Activated CD8-positive, alpha-beta memory T cell treated with anti-CD3 and anti-CD28 coated beads, Interleukin-2, amount 50 U/mL, for 4 hours (primary cell): ENCODE measurements at places on chromosomes 6 and 20.

DNA sequence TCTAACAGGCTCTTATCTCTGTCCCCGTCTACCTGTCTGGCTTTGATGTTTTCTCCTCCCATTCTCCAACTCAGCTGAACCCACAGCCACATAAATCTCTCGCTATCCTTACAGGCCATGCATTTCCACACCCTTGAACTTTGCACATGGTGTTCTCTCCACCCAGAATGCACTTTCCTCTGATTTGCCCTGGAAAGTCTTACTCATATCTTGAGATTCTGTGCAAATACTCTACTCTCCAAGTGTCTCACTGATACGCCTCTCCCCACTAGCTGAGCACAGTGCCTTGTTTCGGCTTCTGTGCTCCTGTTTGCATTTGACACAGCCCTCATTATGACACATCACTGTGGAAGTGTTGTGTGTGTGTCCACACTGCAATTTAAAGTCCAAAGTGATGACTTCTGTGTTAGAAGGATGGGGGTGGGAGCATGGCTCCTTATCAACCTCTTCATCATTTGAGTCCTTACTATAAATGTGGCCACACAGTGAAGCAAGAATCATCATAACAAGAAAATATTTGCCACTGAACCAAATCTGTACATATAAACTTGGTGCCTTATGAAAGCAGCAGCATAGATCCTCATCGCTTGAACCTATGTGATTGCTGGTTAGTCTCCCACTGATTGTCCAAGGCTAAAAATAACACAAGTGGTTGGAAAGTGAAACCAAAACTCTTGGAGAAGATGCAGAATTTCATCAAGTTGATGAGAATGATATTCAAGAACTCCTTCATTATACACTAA lies 5.5 kb upstream of the PRELID3B start:
- DNase-seq, result no peak

DNA sequence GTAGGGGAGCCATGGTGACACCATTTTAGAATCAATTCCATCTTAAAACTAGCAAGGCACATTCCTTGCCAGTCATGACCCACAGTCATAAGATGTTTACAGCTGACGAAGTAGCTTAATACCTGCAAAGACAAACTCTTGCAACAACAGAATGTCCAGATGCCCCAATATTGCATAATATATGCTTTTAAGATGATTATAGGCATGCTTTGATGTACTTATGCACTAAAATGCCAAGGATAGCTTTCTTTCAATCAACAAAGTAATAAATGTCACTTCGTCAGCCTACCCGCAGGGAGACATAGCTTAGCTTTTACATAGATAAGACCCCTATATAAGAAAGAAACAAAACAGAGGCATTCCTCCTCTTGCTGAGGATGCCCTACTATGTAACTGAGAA lies 26.7 kb downstream of the ACSS1 start:
- no peak for DNase-seq

- DNase-seq, result no peak
Observed at GRCh38 chr20:14401479-14402138, 64.2 kb upstream of the FLRT3 start.

DNA sequence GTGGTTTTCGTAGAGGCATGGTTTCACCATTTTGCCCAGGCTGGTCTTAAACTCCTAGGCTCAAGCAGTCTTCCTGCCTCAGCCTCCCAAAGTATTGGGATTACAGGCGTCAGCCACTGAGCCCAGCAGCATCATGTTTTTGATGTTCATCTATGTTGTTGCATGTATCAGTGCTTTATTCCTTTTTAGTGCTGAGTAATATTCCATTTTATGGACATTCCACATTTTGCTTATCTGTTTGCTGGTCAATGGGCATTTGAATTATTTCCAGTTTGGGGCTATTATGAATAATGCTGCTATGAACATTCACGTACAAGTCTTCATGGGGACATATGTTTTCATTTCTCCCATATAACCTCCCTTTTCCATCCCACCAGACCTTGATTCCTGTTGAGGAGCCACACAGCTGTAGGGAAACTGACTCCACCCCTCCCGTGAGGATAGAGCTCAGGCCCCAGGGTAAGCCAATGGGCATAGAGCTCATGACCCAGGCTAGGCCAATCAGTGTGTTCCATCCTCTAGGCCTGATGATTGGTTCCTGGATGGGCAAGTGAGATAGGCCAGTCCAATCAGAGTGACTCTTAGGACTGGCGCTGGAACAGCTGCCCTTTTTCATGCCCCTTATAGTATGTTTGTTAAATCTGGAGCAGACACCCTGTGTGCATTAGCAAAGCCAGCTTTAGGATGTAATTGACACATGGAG lies 49.5 kb downstream of the DLGAP4 start:
- no peak for DNase-seq

GRCh38 chr6:81216668-81217067 lies 535.8 kb downstream of the TENT5A start:
- DNase-seq, result no peak

GRCh38 chr6:158405933-158406332 lies 93.7 kb downstream of the TULP4 start:
- DNase-seq, result no peak

DNA sequence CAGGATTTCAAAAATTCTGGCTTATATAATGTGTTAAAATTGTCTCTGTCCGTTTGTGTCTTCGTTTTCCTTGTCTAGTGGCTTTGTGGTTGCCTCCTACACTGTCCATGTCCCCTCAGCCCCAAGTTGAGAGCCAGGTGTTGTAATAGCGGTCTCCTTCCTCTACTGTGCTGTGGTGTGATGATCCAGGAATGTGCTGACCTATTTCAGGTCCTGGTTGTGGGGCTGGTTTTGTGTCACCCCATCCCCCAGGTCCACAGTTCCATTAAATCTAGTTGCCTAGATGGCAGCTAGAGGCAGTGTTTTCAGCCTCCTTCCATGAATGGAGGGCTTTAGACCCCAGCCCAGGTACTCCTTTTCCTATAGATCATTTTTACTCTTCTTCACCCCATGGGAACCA lies 128.7 kb downstream of the DNAH8 start:
- no peak for DNase-seq

DNA sequence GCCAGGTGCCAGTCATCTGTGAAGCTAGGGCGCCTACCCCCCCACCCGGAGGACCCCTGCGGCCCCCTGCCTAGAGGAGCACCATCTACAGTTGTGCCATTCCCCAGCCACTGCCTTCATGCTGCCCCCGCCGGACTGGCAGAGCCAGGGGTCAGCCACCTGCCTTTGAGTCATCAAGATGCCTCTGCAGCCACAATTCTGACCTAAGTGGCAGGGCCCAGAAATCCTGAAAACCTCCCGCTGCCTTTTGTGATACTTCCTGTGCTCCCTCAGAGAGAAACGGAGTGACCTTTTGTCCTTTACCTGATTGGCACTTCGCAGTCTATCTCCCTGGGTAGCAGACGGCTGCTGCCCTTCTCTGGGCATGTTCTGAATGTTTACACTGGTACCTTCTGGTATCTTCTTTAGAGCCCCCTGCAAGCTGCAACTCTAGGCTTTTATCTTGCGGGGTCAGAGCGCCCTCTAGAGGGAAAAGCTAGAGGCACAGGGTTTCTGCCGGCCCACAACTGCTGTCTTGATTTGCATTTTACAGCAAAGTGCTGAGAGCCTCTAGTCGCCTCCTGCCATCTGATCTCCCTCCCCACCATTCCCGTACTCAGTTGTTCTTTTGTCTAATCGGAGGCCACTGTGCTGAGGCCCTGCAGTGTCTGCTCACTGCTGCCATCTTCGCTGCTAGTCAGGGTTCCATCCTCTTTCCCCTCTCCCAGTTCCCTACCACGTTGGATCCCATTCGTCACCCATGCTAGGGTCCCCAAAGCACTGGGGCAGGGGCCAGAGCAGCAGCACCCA lies 26.9 kb downstream of the SPATA2 start:
- DNase-seq, result peak; percentile 57

DNA sequence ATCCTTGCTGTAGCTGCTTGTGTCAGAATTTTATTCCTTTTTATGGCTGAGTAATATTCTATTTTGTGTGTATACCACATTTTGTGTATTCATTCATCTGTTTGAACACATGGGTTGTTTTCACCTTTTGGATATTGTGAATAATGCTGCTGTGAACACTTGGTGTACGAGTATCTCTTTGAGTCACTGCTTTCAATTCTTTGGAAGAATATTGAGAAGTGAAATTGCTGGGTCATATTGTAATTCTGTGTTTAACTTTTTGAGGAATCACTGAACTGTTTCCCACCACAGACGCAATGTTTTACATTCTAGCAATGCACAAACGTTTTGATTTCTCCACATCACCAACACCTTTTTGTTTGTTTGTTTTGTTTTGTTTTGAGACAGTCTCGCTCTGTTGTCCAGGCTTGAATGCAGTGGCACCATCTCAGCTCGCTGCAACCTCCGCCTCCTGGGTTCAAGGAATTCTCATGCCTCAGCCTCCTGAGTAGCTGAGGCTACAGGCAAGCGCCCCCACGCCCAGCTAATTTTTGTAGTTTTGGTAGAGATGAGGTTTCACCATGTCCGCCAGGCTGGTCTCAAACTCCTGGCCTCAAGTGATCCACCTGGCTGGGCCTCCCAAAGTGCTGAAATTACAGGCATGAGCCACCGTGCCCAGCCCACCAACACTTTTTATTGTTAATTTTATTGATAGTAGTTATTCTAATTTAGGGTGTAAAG lies 21.7 kb downstream of the CPXM1 start:
- no peak for DNase-seq

DNA sequence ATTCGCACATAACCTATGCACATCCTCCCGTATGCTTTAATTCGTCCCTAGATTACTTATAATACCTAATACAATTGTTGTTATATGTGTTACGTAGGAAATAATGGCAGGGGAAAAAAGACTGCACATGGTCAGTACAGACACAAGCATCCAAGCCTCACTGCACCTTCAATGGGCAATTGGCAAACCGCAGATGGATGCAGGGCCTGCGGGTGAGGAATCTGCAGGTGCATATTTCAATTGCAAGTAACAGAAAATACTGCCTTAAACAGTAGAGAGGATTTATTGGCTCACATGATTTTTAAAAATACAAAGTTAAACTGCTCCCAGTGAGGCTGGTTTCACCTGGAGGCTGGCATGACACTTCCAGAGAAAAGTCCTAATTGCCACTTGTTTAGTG lies 142.1 kb upstream of the MLN start:
- DNase-seq, result no peak

- no peak for DNase-seq
Observed at GRCh38 chr20:63738687-63739129, 868 bp upstream of the SLC2A4RG start.

DNA sequence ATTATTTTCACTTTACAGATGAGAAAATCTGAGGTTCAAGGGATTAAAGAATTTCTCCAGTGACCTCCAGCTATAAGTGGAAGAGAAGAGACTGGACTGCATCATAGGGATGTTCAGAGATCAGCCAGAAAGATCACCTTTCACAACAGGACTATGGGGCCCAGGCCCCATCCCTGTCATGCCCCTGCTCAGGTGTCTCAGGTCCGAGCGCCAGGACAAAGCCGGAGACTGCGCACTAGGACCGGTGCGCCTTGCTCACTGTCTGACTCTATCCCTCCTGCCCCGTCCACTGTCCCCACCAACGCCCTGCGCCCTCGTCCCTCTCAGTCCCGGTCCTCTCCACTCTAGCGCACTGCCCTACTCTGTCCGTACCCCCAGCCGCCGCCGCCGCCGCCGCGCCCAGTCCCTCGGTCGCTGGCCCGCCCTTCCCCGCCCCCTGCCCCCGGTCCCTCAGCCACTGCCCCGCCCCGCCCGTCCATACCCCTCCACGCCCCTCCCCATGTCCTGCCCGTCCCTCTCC lies 521 bp upstream of the RAD21L1 start:
- no peak for DNase-seq

- DNase-seq, result no peak
Observed at GRCh38 chr6:122645256-122645655, 35.1 kb downstream of the PKIB start.

DNA sequence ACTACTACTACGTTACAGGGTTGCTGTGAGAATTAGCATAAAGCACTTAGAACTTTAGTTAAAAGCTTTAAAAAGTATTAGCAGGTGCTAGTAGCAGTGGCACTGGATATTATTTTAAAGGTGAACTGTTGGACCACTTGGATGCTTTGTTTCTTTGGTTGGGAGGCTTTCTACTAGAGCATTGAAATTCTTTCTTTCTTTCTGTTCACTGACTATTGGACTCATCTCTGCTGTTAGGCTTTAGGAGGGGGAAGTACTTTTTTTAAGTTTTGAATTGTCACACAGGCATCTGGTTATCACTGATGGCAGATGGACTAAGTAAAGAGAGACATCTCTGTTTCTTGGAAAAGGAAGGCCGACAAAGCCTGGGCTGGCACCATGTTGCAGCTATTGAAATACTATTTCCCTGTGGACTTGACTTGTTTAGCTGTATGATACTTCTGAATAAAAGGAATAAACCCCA lies 4.8 kb downstream of the TBPL1 start:
- DNase-seq, result no peak

DNA sequence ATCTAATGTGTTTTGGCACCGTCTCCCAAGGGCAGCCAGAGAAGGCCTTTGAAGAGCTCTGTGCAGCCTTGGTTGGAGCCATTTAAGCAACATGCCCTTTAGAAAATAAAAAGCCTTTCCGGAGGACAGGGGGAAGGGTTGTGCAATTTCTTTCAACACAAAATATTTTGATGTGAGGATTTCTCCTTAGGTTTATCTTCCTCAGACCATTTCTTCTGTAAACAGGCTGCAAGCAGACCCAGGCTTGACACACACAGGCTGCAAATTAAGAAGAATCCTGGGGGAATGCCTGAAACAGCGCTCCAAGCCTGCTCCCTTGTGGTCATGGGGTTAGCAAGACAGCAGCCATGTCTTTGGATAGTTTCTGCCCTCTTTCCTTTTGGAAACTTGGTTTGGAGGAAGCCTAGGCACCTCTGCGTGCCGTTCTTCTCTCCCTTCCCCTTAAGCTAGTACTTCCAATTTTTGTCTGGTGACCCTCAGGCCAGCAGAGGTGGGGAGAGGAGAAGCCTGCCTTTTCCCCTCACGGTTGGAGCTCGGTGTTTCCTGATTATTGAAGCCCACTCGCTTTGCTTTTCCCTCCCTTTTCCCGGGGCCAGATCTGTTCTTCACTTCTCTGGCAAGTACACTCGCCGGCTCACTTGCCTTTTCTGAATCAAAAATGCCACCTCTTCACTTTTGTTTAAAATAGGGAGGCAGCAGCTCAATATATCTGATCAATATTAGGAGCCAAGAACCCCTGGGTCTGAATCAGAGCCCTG lies 39.6 kb upstream of the NOX3 start:
- no peak for DNase-seq

DNA sequence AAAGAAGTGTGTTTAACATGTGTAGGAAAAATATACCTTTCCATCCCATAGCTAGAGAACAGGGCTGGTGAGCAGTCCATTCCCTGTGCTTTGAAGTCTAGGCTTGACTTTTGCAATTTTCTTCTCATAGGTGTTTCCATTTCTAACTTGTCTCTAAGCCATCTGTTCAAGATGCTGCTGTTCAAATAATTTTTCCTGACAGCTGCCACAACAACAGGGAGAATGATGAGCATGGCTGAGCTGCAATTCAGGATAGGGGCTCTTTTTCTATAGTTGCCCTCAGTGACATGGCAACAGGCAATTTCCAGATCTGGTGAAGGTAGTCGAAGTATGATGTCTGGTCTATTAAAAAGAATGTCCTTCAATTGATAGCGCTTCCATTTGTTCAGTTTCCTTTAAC lies 103.0 kb upstream of the HS3ST5 start:
- no peak for DNase-seq
